ENCODE measurements at places on chromosomes 1 and 21.

- no peak for DNase-seq
Measured at GRCh38 chr1:173365341-173365740, 111.8 kb upstream of the PRDX6 start.

GRCh38 chr1:110606657-110607535 is 738 bp upstream of the KCNA2 start:
- no peak for DNase-seq

DNA sequence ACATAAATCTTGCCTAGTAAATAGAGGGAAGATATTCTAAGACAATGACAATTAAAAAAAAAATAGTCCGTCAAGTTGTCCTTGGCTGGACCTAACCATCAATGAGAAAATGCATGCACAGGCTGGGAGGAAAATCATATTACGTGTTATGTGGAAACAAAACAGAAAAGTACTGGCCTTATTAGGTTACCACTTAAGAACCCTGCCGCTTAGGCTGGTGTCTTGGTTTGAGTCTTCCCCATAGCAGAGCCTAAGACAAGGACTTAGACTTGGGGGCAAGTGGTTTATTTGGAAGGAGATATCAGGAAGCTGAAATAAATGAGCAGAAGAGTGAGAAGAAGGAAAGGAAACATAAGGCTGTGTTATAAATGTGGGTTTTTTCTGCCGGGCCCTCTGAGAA is 186.4 kb downstream of the MRPL39 start:
- no peak for DNase-seq

DNA sequence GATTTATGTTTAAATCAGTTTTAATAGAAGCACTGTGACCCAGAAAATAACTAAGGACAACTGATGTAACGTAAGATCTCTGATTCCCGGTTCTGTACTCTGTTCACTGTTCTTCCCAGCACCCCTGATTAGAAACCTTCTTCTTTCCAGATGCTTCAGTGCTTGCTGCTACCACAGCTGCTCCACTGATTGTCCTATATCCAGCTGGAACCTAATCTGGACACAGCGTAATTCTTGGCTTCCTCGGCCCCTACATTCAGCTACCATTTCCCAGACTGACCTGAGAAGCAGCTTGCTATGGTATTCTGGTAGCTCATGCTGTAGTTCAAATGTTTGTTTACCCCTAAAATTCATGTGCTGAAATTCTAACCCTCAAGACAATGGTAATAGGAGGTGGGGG is 302.7 kb downstream of the GRIK1 start:
- DNase-seq, result no peak

- DNase-seq, result no peak
Measured at GRCh38 chr1:14608308-14608707, 9.8 kb downstream of the KAZN start.

- no peak for DNase-seq
Measured at GRCh38 chr1:233718057-233718456, 104.2 kb downstream of the KCNK1 start.

- DNase-seq, result no peak
Measured at GRCh38 chr1:24862775-24863483, 67.1 kb downstream of the RUNX3 start.

GRCh38 chr1:17084787-17085186 is 31.0 kb upstream of the SDHB start:
- DNase-seq, result no peak

GRCh38 chr1:86787621-86788020 is 83.2 kb downstream of the SH3GLB1 start:
- DNase-seq, result no peak

- no peak for DNase-seq
Measured at GRCh38 chr1:169117599-169117998, 11.1 kb downstream of the ATP1B1 start.

GRCh38 chr1:67626861-67627235 is 58.2 kb upstream of the GADD45A start:
- no peak for DNase-seq

DNA sequence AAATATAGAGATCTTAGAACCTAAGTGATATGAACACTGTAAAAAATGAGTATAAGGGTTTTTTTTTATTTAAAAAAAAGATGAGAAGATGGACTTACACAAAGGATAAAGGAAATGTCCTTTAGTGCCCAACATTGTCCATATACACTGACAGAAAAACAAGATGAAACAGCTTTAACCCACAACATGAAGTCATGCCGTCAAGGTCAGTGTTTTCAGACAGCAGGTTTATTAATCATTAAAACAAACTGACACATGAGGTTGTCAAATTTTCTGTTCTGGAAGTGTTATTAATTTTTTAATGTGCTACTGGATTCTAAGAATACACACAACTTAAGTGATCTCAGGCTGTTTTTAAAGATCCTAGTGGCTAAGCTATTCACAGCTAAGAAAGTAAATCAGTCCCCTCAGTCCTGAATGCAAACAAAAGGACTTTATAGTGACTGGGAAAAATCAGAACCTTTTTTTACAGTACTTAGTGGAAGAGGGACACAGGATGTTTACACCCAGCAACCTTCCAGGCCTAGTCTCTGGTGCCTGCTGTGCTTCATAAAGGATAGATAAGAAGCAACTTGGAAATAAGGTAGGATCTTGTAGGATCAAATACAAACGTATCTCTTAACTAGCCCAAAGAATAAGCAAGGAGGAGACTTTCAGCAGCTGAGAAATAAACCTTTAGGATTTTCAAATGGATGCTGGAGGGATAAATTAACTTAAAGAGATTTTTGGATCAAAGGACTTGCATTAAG is 21.9 kb upstream of the PKN2 start:
- DNase-seq, result no peak

DNA sequence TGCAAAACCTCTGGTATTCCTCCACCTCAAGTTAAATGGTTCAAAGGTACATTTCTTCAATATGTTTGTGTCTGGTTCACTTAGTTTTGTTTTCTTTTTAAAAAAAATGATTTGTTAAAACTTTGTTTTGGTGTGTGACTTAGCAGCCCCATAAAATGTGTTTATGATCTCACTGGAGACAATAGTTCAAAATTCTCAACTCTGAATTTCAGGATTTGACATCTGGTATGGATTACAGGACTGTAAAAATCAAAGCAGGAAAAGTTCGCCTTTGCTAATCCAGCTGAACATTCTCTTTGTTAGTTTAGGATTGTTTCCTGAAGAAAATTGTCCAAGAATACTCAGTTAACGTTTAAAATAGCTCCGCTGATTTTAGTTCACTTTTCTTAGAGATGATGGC is 231.7 kb downstream of the HMCN1 start:
- DNase-seq, result no peak

- DNase-seq, result no peak
Measured at GRCh38 chr1:70383483-70383882, 27.6 kb upstream of the CTH start.

- DNase-seq, result no peak
Measured at GRCh38 chr1:92587445-92587844, 100.7 kb upstream of the GFI1 start.

GRCh38 chr1:164515231-164515630 is 43.8 kb upstream of the PBX1 start:
- no peak for DNase-seq

- no peak for DNase-seq
Measured at GRCh38 chr1:111948209-111949171, 41.0 kb downstream of the KCND3 start.

- DNase-seq, result no peak
Measured at GRCh38 chr1:12376236-12377045, 146.6 kb downstream of the VPS13D start.

DNA sequence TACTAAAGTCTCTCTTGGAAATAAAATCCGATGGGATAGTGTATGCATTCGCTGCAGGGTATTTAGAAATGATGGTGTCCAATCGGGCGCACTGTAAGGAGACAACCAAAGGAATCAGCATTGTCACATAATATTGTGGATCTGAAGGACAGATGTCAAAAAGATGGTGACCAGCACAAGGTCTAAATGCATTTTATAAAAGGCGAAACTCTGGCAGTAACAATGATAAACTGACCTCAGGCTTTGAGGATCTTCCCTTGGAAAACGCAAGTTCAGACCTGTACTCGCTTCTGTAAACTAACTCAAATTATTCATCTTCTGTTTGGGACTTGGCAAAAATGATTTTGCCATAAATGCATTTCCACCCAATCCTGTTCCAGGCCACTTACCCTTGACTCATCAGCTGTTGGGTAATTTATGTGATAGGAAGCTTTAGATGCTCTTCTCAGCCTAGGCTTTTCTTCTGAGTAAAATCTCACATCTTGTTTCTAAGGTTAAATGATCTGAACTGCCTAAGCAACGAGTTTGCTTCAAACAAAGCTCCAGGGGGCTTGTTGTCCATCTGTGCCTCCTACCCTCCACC is 33.8 kb downstream of the STPG1 start:
- no peak for DNase-seq

DNA sequence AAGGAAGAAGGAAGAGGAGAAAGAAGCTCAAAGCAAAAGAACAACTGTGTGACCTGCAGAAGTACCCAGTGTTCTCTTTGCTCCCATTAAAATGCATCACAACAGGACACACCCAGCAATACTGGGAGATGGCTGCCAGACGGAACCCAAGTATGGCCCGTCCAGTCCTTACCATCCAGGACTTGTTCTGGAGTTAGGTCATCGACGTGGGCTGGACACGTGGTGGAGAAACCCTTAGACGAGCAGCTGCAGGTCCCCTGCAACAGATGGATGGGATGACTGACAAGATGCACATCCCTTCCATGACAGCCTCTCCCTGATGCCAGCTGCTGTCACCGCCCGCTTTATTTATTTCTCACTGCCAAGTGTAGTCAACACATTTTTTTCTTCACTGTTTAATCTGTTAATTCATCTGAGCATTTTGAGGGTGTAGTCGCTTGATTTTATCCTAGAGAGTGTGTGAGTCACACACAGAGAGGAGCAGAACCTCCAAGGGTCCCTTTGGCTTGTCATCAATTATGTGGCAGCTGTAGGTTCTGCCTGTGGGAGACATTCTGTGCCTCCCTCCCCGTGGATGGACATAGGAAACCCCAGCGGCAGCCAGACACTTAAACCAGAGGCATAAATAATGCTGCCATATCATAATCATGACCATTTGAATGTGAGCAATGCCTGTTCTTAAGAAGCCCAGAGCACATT is 80.9 kb downstream of the ABCA4 start:
- no peak for DNase-seq

GRCh38 chr1:223460566-223461189 is 67.5 kb downstream of the CCDC185 start:
- DNase-seq, result no peak
